ENCODE measurements at places on chromosomes 11 and 22. TPM values are rescaled to one million over a fixed set of nuclear protein-coding genes. Genes with fewer than 3 reads are reported as not detected.

GRCh38 chr11:16788141-16789062, 50.0 kb downstream of the C11orf58 start:
- peak; percentile 91 for DNase-seq
- H3K4me3 ChIP-seq: no peak overlapping the region
- H3K4me1 ChIP-seq: peaks cover 64% of the 10 kb centered on the region
- no peaks in the 10 kb centered on the region for H3K27me3 ChIP-seq
- no peak overlapping the region for H3K27ac ChIP-seq

GRCh38 chr11:100563541-100564280, 123.4 kb upstream of the ARHGAP42 start:
- H3K36me3 ChIP-seq: no peaks in the 10 kb centered on the region
- no peak for DNase-seq
- no peaks in the 10 kb centered on the region for H3K4me1 ChIP-seq
- H3K27ac ChIP-seq: no peak overlapping the region

DNA sequence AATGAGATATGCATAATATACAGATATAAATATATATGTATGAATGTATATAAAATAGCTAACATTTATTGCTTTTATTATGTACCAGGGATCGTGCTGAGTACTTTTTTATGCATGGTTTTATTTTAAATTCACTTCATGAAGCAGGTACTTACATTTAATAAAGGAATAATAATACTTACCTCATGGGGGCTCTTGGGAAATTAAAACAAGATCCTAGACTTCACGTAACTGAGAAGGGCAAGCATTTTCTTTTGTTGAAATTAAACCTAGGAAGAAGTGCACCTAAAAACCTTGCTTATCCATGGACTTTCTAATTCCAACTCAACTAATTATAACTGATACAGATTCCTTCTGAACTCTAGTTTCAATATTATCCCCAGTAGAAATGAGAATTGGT, 40.0 kb upstream of the ABTB2 start:
- H3K27ac ChIP-seq: no peak overlapping the region
- no peaks in the 10 kb centered on the region for H3K4me1 ChIP-seq
- no peaks in the 10 kb centered on the region for H3K36me3 ChIP-seq
- H3K4me3 ChIP-seq: no peak overlapping the region

- peak overlapping the region; percentile 81 for H3K4me3 ChIP-seq
- no peaks in the 10 kb centered on the region for H3K36me3 ChIP-seq
Observed at GRCh38 chr11:95093548-95093947, 3.9 kb downstream of the ENDOD1 start.

The GGT5 gene
- total RNA-seq: 36.2 TPM

All from spleen (tissue), 13 donors.